ENCODE measurements at places on chromosomes 13 and 19.
A peak's percentile ranks its signal among the peaks of the same experiment; 100 is the strongest.

DNA sequence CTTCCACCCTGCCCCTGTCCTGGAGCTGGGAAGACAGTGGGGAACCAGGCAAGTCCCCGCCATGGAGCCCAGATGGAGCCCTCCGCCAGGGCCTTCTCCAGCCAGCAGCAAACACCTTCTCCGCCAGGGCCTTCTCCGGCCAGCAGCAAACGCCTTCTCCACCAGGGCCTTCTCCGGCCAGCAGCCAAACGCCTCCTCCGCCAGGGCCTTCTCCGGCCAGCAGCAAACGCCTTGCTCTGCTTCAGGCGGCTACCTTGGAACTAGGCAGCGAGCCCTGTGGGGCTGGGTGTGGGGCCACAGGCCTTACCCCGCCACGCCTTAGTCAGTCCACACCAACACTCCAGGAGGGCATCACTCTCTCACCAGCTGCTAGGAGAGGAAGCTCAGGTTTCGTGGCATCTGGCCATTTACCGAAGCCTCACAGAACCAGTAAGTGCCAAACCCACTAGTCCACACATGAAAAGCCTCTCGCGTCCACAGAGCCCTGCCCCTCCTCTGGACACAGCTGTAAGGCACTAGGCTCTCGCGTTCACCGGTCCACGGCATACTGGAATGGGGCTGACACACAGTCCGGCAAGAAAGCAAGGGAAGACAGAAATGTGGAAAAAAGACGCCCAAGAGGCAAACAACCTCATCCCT is 41.0 kb downstream of the MLLT1 start:
- no peak for DNase-seq

DNA sequence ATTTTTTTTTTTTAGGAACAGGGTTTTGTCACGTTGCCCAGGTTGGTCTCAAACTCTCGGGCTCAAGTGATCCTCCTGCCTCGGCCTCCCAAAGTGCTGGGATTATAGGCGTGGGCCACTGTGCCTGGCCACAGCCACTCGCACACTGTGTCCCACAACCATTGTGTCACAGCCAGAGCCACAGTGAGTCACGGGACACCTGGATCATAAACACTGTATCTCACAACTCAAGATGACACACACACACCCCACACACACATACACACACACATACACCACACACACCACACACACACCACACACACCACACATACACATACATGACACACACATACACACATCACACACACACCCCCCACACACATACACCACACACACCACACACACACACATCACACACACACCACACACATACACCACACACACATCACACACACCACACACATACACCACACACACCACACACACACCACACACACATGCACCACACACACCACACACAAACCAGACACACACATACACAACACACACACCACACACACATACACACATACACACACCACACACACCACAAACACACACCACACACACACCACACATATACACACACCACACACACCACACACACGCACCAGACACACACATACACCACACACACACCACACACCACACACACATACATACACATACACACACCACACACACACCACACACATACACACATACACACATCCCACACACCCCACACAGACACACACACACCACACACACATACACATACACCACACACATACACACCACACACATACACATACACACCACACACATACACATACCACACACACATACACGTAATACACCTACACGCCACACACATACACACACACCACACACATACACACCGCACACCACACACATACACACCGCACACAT is 16.2 kb downstream of the ELAVL3 start:
- no peak for DNase-seq

- DNase-seq, result no peak
Measured at GRCh38 chr13:77774181-77774580, 76.7 kb downstream of the SLAIN1 start.

DNA sequence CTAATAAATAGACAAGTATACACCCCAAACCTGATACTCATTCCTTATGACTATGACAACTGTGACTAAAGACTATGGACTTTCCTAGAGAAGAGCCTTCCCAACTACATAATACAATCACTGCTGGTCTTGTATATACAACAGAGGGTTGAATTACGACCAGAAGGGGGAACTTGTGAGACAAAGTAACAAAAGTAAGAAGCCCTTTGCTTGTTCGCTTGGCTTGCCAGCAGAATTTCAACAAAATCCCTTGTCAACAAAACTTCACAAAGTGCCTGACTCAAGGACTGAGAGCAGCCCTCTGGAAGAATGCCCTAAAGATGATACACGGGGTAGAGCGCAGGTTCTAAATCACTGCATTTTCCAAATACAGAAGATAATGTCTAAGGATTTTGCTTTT is 99.4 kb downstream of the WASF3 start:
- no peak for DNase-seq

- no peak for DNase-seq
Measured at GRCh38 chr19:11971041-11971440, 6.2 kb downstream of the ZNF763 start.

- peak; percentile 75 for DNase-seq
Measured at GRCh38 chr19:10102787-10103236, 334 bp upstream of the ANGPTL6 start.

DNA sequence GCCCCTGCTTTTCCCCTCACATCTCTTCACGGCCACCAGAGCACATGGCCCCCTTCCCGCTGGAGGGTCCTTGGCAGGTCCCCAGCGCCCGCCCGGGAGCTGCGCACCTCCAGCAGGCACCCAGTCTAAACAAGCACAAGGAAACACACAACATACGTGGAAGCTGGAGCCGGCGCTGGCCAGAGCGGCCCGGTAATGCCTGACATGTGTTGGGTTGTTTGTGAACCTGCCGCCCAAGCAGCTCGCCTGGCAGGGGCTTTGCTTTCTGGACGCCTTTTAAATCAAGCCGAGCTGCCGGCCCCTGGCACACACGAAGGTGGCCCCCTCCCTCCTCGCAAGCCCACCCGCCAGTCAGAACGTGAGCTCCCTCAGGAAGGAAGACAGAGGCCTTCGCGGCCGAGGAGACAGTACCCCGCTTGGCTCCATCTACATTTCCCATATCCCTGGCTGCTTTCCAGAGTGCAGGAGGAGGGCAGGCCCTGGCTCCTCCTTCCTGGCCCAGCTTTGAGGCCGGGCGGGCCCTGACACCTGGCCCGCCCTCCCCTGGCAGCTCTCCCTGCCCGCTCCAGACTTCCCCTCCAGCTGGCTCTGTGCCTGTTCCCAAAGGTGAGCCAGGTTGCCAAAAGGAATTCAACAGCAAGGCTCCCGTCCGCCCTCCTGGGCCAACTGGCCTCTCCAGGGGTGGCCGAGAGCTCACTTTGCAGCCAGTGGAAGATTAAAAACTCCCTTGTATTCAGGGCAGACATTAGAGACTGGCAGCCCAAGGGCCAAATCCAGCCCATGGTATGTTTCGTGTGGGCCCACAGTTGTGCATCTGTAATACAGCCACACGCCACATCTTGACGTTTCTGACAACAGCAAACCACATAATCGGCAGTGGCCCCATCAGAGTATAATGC is 28.7 kb downstream of the COMP start:
- DNase-seq, result no peak

DNA sequence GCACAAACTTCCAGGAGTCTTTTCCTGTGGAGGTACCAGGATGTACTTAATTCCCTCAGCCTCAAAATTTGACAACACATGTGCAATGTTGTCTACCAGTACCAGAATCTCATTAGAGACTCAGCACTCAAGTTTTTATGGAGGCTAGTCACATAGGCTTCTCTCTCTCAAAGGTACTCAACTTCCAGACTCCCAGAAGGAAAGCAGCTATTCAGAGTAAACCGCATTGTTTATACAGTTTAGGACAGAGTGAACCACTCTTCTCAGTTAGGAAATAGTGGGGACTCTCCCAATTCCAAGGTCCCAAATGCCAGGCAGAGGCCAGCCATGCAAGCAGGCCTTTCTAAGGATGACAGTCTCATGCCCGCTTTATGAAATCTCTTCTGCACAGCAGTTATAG is 8.5 kb upstream of the C1QTNF9B start:
- DNase-seq, result no peak

- no peak for DNase-seq
Measured at GRCh38 chr19:30004403-30004802, 62.4 kb downstream of the URI1 start.

DNA sequence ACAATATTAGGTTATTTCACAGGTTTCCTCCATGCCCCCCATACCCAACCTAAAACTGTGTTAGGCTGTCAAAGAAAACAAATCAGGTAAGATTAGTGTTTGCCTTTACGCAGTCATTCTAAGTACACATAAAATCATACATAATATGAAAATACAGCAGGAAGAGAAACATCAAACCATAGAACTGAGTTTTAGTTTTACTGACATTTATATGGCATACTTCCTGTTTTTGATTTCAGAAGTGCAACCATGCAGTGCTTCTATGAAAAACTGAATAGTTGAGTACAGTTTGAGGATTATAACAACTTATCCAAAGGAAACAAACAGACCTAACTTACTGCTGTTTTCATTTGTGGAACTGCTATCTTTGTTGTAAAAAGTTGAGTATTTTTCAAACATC is 91.3 kb downstream of the KCNRG start:
- DNase-seq, result peak; percentile 54

GRCh38 chr19:2252055-2252796 is 3.1 kb downstream of the AMH start:
- DNase-seq, result peak; percentile 66

- DNase-seq, result no peak
Measured at GRCh38 chr13:36834299-36834698, 15.3 kb downstream of the RFXAP start.

- no peak for DNase-seq
Measured at GRCh38 chr13:52849291-52850071, 1.0 kb upstream of the PCDH8 start.

DNA sequence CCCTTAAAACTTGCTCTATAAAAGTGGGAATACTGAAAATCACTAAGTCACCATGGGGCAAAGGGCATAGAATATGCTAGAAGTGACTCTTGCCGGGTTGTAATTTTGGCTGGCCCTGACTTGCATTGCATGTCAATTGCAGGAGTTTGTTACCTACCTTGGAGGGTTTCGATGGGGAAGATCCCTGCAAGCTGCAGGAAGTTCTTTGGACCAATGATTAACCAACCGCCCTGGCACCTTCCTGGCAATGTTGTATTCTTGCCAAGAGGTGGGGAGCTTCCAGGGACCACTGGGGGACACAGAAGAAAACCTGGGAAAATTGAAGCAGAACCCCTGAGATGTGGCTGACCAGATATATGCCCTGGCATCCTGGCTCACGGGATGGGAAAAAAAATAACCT is 235.8 kb downstream of the B3GLCT start:
- no peak for DNase-seq
